ENCODE measurements at places on chromosomes 6 and 20. TPM values are rescaled to one million over a fixed set of nuclear protein-coding genes. Genes with fewer than 3 reads are reported as not detected.

Gene CPNE5
- total RNA-seq = 3.3 TPM

Gene STK38
- 14.4 TPM for total RNA-seq

Gene ASF1A
- total RNA-seq = 15.7 TPM

Gene CST5
- total RNA-seq = not detected

Gene MLIP
- total RNA-seq = 6.1 TPM

Gene TSHZ2
- 0.94 TPM for total RNA-seq

All from mammary microvascular endothelial cell (primary cell).